ENCODE measurements at places on chromosomes 7 and 10.
A peak's percentile ranks its signal among the peaks of the same experiment; 100 is the strongest.

DNA sequence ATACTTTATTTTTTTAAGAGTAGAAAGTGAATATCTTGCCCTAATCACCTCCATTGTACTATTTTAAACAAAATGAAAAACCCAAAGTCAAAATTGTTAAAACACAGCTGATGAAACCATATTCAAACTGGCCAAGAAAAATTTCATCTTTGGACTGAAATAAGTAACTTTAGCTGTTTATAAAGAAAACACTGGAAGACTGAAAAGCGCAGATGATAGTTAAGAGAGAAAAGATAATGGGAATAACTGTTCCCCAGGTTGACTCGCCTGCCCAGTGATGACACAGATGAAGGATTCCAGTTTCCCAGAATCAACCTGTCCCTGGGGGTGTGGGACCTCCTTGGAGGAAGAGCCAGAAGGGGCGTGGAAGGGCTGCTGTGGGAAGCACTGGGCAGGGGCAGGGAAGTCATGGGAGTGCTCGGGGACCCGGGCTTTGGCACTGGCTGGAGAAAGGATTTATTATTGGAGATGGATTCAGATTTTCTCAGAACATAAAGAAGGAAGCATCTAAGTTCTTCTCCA is 43.1 kb downstream of the DENND2A start:
- DNase-seq = no peak

DNA sequence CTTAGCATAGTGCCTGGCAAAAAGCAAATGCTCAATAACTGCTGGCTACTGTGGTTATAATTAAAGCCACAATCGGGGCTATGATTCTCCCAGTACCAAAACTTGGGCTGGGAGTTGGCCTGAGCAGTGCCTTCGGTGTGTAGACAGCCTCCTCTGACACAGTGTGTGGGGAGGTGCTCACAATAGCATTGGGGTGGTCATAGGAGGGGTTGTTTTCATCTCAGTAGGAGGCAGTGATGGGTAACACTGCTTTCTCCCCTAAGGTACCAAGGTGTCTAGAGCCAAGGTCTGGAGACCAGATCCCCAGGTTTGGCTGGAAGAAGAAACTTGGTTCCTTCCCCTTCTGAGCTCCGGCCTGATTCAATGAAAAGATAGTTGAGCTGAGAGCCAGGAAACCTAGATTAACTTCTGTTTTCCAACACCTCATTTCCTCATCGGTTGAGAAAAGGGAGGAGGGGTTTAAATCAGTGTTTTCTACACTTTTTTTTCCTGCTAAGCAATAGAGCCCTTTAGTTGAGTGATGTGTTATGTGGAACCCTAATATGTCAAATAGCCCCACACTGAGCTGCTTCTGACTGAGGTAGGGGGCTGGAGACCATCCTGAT is 68.2 kb downstream of the LRMDA start:
- DNase-seq = no peak

- no peak for DNase-seq
Measured at GRCh38 chr10:1594372-1595241, 142.7 kb downstream of the ADARB2 start.

GRCh38 chr10:5325076-5325475 is 39.7 kb upstream of the UCN3 start:
- DNase-seq = no peak

GRCh38 chr10:11300026-11300425 is 282.4 kb downstream of the CELF2 start:
- no peak for DNase-seq

DNA sequence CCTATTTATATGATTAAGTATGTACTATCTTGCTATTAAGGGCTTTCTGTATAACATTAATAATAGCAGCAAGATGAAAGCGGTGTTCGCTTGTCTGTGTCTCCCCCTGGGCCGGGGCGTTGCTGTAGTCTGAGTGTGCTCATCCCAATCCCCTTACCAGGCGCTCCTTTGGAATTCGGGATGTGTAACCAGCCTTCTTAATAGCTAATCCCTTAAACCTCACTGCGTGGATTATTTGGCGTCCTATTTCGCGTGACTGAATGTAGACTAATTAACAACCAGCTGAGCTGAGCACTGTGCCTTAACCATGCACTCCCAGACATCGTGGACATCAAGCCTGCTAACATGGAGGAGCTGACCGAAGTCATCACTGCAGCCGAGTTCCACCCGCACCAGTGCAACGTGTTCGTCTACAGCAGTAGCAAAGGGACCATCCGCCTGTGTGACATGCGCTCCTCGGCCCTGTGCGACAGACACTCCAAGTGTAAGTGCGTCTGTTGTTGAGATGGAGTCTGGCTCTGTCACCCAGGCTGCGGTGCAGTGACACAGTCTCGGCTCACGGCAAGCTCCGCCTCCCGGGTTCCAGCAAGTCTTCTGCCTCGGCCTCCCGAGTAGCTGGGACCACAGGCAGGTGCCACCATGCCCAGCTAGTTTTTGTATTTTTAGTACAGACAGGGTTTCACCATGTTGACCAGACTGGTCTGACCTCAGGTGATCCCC is 36.6 kb downstream of the BNIP3 start:
- no peak for DNase-seq

- DNase-seq = no peak
Measured at GRCh38 chr10:17077346-17077781, 52.2 kb downstream of the CUBN start.

DNA sequence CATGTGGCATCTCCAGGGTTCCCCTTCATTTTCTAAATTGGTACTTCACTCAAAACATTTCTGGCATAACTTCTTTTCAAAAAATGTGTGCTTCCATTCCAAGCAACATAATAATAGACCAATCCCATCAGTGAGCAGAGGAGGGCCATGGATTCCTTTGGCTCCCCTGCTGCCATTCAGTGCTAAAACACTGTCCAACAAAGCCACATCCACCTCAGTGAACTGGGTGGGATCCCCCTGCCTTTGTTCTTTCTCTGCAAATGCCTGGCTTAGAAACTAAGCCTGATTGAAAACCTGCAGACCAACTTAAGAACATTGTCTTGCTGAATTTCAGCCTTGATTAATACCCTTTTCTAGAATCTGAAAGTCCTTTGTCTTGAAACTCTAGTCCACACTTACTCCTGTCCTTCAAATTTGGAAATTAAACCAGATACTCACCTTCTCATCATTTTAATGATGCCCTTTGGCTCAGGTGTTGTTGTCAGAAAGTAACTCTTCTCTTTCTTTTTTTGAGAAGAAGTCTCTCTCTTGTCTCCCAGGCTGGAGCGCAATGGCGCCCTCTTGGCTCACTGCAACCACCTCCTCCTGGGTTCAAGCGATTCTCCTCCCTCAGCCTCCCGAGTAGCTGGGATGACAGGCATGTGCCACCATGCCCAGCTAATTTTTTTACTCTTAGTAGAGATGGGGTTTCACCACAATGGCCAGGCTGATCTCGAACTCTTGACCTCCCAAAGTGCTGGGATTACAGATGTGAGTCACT is 132.3 kb downstream of the PLXNA4 start:
- DNase-seq = no peak

- no peak for DNase-seq
Measured at GRCh38 chr10:74558403-74558802, 268.0 kb upstream of the KAT6B start.

DNA sequence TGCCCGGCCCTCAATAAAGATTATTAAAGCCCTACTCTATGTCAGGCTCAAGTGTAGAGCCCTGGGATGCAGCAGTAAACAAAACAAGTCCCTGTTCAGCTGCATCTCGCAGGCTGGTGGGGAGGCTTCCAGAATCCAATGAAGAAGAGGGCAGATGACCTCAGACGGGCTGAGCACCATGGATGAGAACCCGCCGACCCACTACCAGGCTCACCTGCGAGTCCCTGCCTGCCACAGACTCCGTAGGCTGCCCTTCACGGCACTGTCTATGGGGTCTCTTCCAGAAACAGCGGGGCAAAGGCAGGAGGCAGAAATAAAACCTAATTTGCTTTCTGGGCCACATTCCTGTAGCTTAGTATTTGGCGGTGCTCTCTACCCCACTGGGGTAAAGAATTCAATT is 22.7 kb downstream of the CHST15 start:
- no peak for DNase-seq

- peak; percentile 87 for DNase-seq
Measured at GRCh38 chr10:61943674-61944378, 42.3 kb downstream of the ARID5B start.

GRCh38 chr7:158394936-158395335 is 192.7 kb downstream of the PTPRN2 start:
- peak; percentile 17 for DNase-seq

- DNase-seq = no peak
Measured at GRCh38 chr10:44993922-44994751, 6.6 kb upstream of the ZNF22 start.

DNA sequence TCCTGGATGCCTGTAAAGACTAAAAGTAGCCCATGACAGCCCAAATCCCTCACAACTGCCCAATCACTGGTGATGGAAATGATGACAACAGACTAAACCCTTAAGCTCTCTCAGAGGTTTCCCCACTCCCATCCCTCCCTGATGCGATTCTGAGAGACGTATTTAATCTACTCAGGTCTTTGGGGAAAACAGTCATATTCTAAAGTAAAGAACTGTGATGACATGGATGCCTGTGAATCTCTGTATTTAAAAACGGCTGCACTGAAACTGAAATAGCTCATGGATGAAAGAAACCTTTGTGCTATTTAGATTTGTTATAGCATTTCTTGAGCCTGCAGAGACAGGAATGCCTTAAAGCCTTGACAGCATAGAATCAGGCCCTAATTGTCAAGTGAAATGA is 28.5 kb downstream of the VPS41 start:
- DNase-seq = no peak

GRCh38 chr10:102997998-102998397 is 79.9 kb downstream of the CNNM2 start:
- DNase-seq = peak; percentile 15

- no peak for DNase-seq
Measured at GRCh38 chr10:11679946-11680345, 62.2 kb upstream of the ECHDC3 start.

- DNase-seq = no peak
Measured at GRCh38 chr10:2890093-2890492, 177.3 kb upstream of the PFKP start.

DNA sequence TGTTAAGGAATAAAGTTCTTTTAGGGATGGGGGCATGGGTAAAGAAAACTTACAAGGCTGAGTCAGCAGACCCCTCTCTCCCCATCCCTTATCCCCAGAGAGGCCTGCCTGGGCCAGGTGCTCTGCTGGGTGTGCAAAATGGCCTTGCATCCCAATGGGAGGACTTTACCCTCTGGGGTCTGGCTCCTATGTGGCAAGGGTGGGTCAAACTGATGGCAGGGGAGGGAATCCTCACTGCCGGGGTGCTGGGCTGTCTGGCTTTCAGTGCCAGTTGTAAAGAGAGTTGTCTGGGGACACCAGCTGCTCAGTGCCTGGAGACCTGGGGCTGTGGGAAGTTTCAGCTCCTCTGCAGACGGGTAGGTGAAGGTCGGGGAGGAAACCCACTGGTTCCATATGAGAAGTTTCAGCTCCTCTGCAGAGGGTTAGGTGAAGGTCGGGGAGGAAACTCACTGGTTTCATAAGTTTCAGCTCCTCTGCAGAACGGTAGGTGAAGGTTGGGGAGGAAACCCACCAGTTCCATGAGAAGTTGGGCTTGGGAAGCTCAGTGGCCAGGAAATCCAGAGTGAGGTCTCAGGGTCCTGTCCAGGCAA is 127.2 kb upstream of the PODXL start:
- no peak for DNase-seq

DNA sequence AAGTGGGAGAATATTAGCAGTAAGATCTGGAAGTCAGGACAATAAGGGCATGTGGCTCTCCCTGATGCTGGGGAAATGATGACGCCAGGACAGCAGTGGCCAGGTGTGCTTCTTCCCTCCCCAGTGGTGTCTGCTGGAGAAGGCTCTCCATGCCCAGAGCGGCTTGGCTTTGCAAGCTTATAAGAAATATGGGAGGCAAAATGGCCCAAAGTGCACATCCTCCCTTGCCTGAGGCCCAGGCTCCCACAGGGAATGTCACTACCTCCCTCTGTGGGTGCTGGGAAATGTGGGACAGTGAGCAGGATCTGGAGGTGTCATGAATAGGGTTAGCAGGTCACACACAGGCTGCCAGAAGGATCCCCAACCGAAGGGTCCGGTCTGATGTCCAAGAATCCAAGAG is 17.1 kb upstream of the ZNF488 start:
- DNase-seq = no peak

GRCh38 chr10:91856637-91857036 is 52.6 kb downstream of the FGFBP3 start:
- DNase-seq = no peak

DNA sequence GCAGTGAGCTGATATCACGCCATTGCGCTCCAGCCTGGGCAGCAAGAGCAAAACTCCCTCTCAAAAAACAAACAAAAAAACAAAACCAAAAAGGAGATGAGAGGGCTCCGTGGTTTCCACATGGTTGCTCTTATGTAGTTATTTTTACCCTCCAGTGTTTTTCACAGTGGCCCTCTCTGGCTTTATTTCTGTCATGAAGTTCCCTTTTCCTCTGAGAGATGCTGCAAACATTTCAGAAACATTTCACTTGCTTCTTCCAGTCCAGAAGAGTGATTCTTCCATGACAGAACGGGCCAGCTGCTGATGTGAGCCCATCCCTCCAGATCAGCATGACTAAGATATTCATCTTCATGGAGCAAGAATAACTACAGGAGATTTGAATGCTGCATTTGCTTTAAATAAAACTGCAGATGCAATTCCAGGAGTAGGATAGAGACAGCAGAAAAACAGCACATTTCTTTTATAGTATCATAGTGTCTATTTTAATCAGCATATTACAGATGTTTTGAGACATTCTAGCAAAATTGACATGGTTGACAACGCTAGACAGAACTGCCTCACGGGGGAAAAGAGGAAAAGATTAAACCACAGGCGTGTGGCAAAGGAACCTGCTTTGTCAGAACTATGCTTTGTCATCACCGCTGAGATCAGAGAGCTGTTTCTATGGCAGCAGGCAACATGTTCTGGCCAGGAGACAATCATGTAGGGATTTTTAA is 40.3 kb downstream of the NRCAM start:
- DNase-seq = peak; percentile 65

GRCh38 chr7:154792436-154793055 is 210.4 kb downstream of the PAXIP1 start:
- DNase-seq = no peak

- no peak for DNase-seq
Measured at GRCh38 chr7:45589061-45589460, 14.9 kb downstream of the ADCY1 start.

GRCh38 chr10:27526242-27526641 is 22.1 kb downstream of the RAB18 start:
- DNase-seq = no peak

DNA sequence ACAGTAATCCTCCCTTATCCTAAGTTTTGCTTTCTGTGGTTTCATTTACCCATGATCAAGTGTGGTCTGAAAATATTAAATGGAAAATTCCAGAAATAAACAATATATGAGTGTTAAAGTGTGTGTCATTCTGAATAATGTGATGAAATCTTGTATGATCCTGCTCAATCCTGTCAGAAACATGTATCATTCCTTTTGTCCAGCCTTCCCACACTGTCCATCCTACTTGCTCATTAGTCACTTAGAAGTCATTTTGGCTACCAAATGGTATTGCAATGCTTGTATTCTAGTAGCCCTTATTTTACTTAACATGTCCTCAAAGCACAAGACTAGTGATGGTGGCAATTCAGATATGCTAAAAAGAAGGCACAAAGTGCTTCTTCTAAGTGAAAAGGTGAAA is 1211.2 kb upstream of the SORCS1 start:
- DNase-seq = no peak

GRCh38 chr10:123062726-123063125 is 53.9 kb downstream of the ACADSB start:
- DNase-seq = no peak

GRCh38 chr10:118753331-118754228 is 1.2 kb downstream of the CACUL1 start:
- DNase-seq = peak; percentile 37

GRCh38 chr7:54904130-54904529 is 114.7 kb upstream of the EGFR start:
- DNase-seq = no peak

Measured in activated CD4-positive, alpha-beta T cell treated with anti-CD3 and anti-CD28 coated beads, Interleukin-10, Interleukin-2, amounts not matched to agents 100 ng/mL and 50 ng/mL, durations not matched to agents 16 hours and 8 hours (primary cell).